GM12864 (cell line): ENCODE measurements at places on chromosomes 2 and 18.

GRCh38 chr2:166944909-166945308 lies 56.6 kb downstream of the XIRP2 start:
- DNase-seq, result no peak

GRCh38 chr2:36322108-36322507 lies 33.5 kb upstream of the CRIM1 start:
- DNase-seq, result no peak

- peak; percentile 89 for DNase-seq
These were observed 29.7 kb downstream of the NAB1 start for GRCh38 chr2:190678444-190679162.

DNA sequence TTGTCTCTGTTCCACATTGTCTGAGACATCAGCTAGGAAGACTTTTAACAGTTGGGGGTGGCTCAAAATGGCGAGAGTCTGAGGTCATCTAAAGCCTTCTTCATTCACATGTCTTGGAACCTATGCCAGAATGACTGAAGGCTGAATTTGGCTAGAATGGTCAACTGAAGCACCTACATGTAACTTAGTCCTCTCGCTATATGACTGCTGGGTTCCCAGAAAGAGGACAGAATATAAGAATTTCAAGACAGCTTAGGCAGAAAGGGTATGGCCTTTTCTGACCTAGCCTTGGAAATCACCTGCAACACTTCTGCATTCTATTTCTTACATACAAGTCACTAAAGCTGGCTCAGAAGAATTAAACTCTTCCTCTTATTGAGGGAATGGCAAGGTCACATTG lies 75.6 kb upstream of the OTX1 start:
- no peak for DNase-seq

DNA sequence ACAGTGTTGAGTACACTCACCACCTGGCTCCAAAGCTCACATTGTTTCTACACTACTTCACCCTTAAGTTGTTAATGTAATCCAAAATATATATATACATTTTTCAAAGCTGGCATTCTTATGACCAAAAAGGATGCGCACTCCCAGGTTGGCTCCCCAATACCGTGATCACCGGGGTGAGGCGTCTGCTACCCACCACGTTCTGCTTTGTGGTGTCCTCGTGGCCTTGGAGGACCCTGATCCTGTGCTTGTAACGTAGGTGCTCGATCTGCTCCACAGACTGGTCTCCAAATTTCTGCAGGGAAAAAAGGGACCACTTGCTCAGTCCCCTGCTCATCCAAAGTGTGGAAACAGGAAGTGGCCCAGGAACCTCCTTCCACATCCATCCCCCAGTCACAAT lies 25.8 kb downstream of the RPL31 start:
- no peak for DNase-seq

DNA sequence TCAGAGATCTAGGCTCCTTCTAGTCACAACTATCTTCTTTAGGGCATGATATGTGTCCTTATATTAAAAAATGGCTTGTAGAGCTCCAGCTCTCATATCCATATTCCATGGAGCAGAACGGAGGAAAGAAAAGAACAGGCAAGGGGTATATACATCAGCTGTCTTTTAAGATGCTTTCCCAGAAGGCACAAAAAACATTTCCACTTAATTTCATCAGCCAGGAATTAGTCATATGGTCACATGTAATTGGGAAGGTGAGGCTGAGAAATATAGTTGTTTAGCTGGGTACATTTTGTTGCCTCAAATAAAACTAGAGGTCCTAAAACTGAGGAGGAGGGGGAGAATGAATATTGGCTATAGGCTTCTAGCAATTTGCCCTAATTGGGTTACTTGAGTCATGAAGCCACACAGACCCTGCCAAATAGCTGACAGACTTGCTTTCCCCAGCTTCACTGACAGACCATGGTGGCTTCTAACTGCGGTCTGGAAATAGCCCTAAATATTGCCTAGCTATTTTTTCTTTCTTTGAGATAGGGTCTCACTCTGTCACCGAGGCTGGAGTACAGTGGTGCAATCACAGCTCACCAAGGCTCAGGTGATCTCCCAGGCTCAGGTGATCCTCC lies 20.0 kb downstream of the MAIP1 start:
- no peak for DNase-seq

- DNase-seq, result no peak
These were observed 17.2 kb downstream of the GREB1 start for GRCh38 chr2:11550901-11551568.

GRCh38 chr18:37641573-37641972 lies 76.0 kb upstream of the CELF4 start:
- DNase-seq, result no peak

- no peak for DNase-seq
These were observed 54.8 kb downstream of the CDC42EP3 start for GRCh38 chr2:37616677-37617005.

- no peak for DNase-seq
These were observed 9.5 kb downstream of the CAPN14 start for GRCh38 chr2:31207790-31208189.

DNA sequence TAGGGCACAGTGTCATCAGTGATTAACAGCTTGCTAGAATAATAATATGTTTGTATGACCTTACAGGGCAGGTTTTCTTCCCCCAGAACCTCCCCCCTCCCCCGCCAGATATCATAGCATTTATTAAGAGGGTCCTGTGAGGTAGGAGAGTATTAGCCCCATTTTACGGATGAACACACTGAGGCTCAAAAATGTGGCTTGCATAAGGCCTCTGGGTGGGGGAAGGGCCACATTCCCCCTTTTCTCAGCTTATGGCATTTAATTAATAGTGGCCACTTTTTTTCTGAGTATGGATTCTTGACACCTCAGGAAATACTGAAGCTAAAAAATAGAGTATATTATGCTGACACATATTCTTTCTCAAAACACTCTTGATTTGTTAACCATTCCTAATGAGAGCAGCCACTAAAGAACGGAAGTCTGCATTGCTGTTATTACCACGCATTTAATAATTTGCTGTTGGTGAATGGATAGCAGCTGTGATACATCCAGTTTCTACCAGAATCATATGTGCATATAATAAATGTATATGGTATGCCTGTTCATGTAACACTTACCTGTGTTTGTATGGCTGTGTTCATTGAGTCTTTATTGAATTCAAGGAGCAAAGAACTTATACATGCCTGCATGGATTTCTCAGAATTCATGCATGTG lies 3.0 kb downstream of the CTIF start:
- DNase-seq, result no peak

GRCh38 chr2:230871361-230872150 lies 6.8 kb downstream of the ITM2C start:
- DNase-seq, result no peak

DNA sequence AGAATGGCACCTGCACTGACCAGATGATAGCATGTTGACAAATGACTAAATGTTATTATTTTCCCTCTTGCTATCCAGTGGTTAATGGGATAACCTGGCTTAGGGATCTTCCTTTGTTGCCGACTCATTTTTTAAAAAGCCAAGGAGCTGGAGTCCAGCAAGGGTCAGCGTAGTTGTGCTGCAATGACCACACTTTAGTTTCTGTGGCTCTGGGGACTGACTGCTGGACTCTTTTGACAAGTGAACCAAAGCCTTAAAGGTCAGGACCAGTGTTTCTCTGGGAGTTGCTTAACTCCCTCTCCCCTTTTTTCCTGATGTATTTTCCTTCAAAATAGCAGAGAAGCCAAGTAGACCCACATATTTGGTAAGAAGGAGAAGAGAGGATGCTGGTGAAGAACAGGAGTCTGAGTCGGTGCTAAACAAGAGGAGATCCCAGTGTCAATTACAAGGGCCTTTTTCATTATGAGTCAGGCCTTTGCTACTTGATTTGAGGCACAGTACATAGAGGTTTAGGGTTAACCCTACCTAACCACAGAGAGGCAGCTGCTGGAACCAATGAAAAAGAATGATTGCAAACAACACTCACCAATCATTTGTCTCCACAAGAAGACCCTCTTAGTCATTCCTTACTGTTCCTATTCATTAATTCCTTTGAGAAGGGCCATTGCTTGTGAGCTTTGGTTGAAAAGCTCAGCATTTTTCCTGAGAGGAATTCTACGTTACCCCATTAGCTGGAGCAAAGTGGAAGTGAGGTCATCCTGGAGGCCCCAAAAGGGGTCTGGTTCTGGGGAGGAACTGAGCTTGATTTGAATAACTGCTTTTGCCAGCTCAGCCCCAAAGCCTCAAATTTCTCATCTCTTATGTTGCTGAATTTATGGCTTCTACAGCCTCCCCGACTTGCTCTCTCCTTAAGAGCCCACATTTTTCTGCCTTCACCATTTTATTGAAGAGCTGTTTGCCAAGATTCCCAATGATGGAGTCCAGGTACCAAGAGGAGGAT lies 137.6 kb upstream of the HNMT start:
- no peak for DNase-seq

GRCh38 chr18:10168477-10168876 lies 254.7 kb downstream of the VAPA start:
- DNase-seq, result no peak

GRCh38 chr2:20148923-20149702 lies 75.8 kb downstream of the SDC1 start:
- no peak for DNase-seq

- no peak for DNase-seq
These were observed 46.3 kb downstream of the DYSF start for GRCh38 chr2:71499691-71500090.

GRCh38 chr18:42025491-42025890 lies 70.5 kb downstream of the PIK3C3 start:
- DNase-seq, result no peak

DNA sequence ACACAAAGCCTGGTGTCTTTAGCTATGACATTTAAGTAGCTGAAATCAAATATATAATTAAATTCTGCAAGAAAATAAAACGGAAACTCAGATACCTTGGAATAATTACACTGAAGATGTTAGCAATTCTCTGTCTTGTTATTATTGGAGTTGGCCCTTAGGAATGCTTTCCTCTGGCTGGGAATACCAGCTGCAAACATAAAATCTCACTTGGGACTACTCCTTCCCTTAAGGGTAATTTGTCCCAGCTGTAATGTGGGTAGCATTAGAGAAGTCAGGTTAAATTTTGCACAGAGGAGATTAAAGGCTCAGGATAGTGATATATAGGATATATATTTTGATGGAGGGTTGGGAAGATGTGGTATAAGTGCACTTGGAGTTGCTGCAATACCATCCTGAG lies 37.3 kb upstream of the GRP start:
- DNase-seq, result no peak

GRCh38 chr18:75170916-75171315 lies 38.0 kb downstream of the PTGR3 start:
- DNase-seq, result no peak

DNA sequence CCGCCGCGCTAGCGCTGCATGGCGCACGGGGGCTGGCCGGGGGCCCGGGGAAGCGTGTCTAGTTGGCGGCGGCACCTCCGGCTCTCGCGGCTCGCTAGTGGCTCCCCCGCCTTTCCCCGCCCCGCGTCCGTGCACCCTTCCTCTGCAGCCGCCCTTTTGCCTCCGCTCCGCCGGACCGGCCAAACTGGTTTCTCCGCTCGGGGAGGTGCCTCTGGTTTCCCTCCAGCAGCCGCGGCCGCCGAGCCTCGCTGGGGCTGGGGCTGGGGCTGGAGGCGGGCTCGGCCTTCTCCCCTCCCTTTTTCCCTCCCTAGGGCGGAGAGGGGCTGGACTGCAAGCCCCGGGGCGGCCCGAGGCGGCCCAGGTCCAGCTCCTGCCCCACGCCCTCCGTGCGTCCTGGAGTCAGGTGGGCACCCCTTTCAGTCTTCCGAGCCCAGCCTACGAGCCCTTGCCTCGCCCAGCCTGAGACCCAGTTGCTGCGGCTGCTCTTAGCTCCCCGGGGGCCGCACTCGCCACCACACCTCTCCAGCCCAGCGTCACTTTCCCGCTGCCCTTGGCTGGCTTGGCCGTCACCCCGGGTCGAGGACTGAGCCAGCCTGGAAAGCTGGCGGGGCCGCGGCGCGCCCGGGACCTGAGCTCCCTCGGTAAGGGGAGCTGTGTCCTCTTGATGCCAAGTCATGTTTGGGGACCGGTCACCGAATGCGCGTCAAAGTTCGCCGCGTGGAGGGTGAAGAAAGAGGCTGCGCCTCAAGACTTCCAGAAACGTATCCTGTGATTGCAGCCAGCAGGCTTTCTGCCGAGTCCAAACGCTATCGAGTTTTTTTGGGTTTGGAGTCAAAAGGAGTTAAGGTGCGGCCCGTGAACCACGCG lies at the start of gene ATP8B1:
TSS of gene ATP8B1 (minus strand) at position 213 of the 867 bp plus-strand sequence. CDS start 71,508 bp downstream, outside the sequence.
- DNase-seq, result no peak
